ENCODE measurements at places on chromosomes 4 and X. TPM values are rescaled to one million over a fixed set of nuclear protein-coding genes. Genes with fewer than 3 reads are reported as not detected.

- DNase-seq, result no peak
These were observed 17.8 kb downstream of the TIGD2 start for GRCh38 chr4:89129080-89129640.

DNA sequence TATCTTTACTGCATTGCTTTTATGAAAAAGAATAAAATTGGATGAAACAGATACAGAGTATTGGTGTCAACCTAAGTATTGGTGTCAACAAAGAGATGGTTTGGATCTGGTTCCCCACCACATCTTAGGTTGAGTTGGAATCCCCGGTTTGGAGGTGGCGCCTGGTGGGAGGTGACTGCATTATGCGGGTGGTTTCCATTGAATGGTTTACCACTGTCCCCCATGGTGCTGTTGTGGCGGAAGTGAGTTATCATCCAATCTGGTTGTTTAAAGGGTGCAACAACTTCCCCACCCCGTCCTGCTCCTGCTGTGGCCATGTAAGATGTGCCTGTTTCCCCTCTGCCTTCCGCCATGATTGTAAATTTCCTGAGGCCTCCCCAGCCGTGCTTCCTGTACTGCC, 52.8 kb upstream of the CD99 start:
- no peak for DNase-seq

Gene AFM
- total RNA-seq, result not detected

Gene USP26
- total RNA-seq, result not detected

DNA sequence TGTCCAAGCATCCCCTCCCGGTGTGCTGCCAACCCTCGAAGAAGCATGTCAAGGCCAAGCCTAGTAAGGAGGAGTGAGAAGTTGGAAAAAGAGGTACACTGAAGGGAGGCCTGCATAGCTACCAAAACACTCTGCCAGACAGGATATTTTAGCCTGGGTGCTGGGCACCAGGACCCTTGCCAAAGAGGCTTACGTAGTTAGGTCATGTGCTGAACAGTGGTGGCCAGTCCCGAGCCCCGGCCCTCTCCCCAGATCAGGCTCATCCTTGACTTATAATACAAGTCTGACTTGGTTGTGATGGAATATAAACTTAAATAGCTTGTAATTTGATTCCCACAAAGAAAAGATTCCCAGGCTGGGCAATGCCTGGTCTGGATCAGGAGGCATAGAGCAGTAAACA, 149.3 kb downstream of the ARHGEF9 start:
- no peak for DNase-seq

GRCh38 chrX:38484607-38485498, 76.5 kb upstream of the TSPAN7 start:
- DNase-seq, result no peak

Gene TMEM33
- 15.4 TPM for total RNA-seq

DNA sequence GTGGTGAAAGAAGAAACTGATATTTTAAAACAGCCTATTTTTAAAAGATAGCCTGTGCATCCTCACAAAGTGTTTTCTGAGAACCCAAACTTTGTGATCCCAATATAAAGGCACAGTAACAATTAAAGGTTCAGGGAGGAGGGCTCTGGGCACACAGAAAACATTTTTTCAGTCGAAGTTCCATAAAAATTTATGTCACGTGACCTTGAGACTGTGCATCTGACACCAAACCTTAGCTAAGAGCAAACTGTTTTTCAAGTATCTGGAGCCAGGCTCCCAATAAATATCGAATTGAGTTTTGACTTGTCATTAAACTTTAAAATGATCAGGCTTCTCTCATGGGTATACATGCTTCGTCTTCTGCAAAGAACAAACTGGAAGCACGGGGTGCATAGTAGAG, 177.9 kb downstream of the BEND2 start:
- no peak for DNase-seq

- DNase-seq, result no peak
These were observed 31.1 kb downstream of the F11 start for GRCh38 chr4:186297013-186297645.

Gene OPRPN
- total RNA-seq, result not detected

GRCh38 chr4:16133406-16133805, 49.6 kb upstream of the PROM1 start:
- no peak for DNase-seq

DNA sequence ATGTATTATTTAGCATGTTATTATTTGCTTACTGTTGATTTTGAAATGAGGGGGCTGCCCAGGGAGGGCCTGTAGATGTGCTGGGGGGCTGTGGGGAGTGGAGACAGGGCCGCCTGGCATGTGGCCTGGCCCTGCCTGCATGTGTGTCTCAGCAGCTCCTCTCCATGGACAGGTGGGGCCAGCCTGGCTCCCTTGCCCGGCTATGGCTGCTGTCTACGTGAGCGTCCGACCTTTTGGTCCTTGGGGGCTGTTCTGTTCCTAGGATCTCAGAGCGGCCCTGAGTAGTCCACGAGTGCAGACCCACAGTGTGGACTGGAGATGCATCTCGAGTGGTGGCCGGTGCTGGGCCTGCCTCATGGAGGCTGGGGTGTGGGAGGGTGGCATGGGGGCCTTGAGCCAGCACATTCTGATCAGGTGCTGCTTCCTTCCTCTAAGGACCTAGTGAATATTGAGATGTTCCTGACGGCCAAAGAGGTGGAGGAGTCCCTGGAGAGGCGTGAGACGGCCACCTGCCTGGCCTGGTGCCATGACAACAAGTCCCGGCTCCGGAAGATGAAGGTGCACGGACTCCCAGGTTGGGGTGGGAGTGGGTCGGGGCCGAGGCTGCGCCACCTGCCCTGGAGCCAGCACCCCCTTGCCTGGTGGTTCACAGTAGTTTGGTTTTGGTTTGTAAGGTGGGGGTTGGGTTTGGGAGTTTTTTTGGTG, 24.9 kb upstream of the UVSSA start:
- DNase-seq, result no peak

GRCh38 chr4:6834867-6835266, 52.3 kb downstream of the KIAA0232 start:
- no peak for DNase-seq

DNA sequence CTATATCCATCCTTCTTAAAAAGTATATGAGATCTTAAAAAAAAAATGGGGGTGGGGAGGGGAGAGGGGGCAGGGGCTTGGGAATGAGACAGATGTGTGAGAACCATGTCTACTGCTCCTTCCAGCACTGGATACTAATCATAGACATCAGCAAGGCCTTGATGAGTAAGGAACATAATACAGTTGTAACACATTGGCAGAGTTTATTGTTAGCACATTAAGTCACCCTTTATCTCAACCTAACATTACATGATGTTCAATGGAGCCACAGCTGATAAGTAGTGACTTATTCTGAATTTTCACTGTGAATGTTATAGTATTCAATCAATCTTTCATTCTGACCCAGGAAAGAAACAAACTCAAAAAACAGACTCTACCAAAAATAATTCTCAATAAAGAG, 47.3 kb upstream of the KCNE5 start:
- DNase-seq, result no peak

DNA sequence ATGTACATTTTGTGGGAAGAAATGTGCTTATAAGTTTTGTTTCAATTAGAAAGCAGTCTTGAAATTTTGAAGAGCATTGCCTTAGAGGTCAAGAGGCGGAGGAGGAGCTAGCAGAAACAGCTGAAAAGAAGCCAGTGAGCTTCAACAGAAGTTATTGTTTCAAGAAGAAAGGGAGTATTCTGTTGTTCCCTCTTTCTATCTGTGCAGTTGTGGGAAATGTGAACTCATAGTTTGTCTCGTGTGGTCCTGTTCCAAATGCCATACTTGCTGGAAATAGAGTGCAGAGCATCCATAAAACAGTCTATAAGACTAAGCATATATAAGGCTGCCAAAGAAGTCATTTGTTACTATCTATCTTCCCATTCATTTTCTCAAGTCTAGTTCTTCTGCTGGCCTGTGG, 1015.7 kb downstream of the DMD start:
- no peak for DNase-seq

Gene KLHL8
- 10.9 TPM for total RNA-seq

Gene PQBP1
- 71.0 TPM for total RNA-seq

Gene RBM3
- 204 TPM for total RNA-seq

- no peak for DNase-seq
These were observed 69.8 kb downstream of the SHROOM3 start for GRCh38 chr4:76504613-76505465.

DNA sequence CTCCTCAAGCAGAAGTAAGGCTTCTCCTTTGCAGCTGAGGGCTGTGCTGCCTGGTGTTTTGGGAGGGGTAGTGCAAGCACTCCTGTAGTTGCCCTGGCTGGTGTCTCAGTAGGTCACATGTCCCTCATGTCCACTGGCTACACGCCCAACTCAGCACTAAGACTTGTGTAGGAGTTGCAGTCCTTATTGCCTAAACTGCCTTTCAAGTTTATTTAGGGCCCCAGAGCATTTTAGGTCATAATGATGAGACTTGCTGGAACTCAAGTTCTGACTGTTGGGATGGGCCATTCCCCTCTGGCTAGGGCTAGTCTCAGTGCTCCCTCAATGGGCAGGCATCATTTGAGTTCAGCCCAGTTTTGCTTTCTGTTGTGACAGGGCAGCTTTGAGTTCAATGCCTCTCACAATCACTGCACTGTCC, 44.1 kb downstream of the PPM1K start:
- peak; percentile 89 for DNase-seq

- no peak for DNase-seq
These were observed 260.6 kb downstream of the EVC2 start for GRCh38 chr4:5447755-5448154.

DNA sequence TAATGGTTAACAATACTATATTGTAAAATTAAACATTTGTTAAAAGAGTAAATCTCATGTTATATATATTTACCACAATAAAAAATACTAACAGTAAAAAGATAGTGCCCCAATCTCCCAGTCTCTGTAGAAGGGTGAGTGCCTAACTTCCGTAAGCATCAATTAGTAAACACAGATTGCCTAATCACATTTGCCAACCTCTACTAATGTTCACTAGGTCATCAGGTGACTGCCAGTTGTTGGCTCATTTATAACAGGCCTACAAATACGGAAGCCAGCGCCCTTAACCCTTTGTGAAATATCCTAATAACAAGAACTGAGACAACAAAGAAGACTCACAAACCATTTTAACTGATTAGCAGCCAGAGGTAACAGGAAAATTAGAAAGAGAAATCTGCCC, 345.1 kb downstream of the INPP4B start:
- DNase-seq, result no peak

- no peak for DNase-seq
These were observed 5.1 kb downstream of the G6PD start for GRCh38 chrX:154541589-154541895.

- DNase-seq, result no peak
These were observed at the start of gene CXXC4 for GRCh38 chr4:104494822-104495559. CXXC4 (minus strand) TSS chr4:104494894; CDS start chr4:104491802, 3,092 bp downstream.

Gene TCEAL3
- total RNA-seq, result 130 TPM

Gene ADGRG4
- 0.06 TPM for total RNA-seq

DNA sequence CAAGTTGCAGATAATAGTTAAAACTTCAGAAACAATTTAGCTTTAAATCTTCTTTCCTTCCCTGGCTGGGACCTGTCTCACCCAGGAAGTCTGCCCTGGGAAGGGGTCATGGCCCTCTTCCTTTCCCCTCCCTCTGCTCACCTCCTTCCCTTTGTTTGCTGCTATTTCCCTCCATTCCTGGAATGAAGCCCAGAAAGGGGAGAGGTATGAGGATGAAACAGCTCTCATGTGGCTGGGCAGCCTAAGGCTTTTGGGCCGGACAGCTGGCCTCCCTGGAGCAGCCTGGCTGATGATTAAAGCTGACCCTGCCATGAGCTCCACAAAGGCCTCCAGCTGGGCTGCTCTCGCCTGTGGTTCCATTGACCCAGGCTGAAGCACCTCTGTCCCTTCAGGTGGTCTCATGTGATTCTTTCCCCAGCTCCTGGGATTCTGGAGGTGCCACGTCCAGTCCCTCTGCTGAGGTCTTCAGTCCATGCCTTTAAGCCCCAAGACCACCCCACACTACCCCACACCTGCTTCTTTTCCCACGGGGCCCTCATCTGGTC, 202.1 kb downstream of the PTTG2 start:
- DNase-seq, result no peak

GRCh38 chrX:150438165-150438564, 75.0 kb downstream of the MAMLD1 start:
- DNase-seq, result no peak

Gene RGN
- 6.5 TPM for total RNA-seq

Gene GPRASP3
- 4.3 TPM for total RNA-seq

- DNase-seq, result no peak
These were observed 77.9 kb downstream of the SLC7A11 start for GRCh38 chr4:138164208-138164607.

GRCh38 chr4:176668324-176668723, 124.4 kb downstream of the VEGFC start:
- DNase-seq, result no peak

- DNase-seq, result no peak
These were observed 9.3 kb downstream of the STX18 start for GRCh38 chr4:4532371-4533154.

GRCh38 chrX:33434256-33435092, 223.1 kb upstream of the DMD start:
- DNase-seq, result no peak

DNA sequence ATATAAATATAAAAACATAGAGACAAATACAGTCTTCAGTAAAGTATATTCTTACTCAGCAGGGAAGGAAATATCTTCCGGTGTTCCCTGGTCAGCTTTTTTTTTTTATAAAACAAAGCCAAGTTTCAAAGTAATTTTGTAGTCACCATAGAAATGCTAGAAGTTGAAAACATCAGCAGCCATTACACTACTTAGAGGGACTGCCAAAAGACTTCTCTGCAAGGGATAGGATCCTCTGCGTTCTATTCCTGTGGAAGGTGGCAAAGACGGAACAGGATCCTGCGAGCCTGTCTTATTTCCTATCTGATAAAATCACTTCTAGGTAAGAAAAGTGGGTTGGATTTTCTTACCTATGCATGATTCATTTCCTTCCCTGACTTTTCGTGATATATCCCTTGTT, 19.4 kb downstream of the CLDN22 start:
- DNase-seq, result no peak

Gene LDB2
- 26.6 TPM for total RNA-seq

Gene MAGEB1
- not detected for total RNA-seq

DNA sequence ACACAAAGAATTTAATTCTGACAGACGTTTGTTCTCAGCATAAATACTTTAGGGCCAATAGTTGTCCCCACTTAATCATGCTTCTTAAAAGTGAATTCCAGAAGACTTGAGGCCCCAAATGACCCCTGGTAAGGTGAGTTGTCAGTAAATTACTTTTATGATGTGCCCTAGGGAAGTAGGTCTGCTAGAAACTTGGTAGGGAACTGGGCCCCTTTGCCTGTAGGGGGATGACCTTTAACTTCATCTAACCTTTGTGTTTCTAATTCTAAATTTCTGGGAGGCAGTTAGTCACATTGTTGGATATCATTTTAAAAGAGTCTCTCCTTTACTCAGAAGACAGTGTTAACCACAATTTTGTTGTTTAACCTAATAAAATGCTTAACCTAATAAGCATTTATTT, 28.8 kb downstream of the HHIP start:
- no peak for DNase-seq

Gene SPP1
- total RNA-seq, result 11.0 TPM

- no peak for DNase-seq
These were observed 130.1 kb upstream of the MAB21L2 start for GRCh38 chr4:150451883-150452282.

DNA sequence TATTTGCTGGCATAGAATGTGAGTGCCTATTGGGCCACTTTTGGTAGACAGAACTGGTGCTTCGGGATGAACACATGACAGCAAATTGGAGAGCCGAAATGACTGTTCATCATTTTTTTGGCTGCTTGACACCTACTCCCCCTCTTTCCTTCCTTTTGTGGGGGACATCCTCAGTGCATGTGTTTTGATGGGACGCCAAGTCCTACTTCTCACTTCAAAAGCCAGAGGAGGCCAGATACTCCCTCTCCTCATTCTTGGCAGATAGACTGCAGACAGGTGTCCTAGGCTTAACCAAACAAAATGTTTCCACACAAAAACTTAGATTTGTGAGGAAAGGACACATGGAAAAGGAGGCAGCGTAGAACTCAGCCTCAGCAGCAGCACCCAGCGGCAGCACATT, 62.4 kb downstream of the DCHS2 start:
- DNase-seq, result no peak

Data from esophagus muscularis mucosa (tissue), 4 donors.